Activated CD4-positive, CD25-positive, alpha-beta regulatory T cell treated with anti-CD3 and anti-CD28 coated beads, Interleukin-2, amount 50 U/mL, for 72 hours (primary cell): ENCODE measurements at places on chromosomes 7 and 10.

DNA sequence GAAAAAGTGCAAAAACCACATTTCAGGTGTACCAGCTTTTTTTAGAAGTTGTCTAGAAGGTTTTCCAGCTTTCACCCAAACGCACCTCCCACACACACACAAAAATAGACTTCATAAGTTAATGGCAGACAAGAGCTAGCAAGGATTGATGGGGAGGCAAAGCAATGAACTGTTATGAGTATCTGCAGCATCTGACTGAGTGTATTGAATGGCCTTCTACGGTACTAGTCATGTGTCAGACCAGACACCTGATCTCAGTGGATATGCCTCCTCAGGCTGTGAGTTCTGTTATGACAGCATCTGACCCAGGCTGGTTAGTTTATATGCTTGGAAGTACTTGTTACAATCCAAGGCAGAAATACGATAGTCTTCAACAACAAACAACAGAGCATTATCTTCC is 406.1 kb upstream of the AUTS2 start:
- no peak for DNase-seq

GRCh38 chr10:93062514-93063143 is 2.0 kb downstream of the CYP26C1 start:
- no peak for DNase-seq

- DNase-seq = peak; percentile 88
Measured at GRCh38 chr7:2241580-2242540, at the start of the genes MRM2 and NUDT1. Gene MRM2, minus strand, starts transcription at chr7:2242205. Its CDS starts 36 bp downstream, at chr7:2242169. Gene NUDT1, plus strand, starts transcription at chr7:2242226. Its CDS starts 2,349 bp downstream, at chr7:2244575.

GRCh38 chr7:155212301-155213015 is 85.2 kb upstream of the INSIG1 start:
- no peak for DNase-seq

GRCh38 chr7:107936312-107936711 is 45.3 kb downstream of the DLD start:
- DNase-seq = no peak

DNA sequence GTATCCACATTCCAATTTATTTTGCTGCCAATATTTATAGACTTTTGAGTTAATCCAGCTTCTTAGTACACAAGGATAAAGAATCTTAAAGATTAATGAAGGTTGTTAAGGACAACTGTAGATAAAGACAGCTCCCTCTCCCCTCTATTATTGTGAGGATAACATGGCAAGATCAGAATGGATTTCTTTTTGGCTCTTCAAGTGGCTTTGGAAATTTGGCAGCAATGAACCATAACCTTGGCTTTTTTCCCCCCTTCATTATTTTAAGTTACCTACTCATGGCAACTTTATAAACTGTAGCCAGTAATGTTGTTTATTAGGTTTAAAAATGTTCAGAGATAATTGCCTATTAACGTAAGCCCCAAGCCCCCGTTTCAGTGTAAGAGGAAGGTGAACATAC is 131.1 kb upstream of the SLC26A5 start:
- no peak for DNase-seq

DNA sequence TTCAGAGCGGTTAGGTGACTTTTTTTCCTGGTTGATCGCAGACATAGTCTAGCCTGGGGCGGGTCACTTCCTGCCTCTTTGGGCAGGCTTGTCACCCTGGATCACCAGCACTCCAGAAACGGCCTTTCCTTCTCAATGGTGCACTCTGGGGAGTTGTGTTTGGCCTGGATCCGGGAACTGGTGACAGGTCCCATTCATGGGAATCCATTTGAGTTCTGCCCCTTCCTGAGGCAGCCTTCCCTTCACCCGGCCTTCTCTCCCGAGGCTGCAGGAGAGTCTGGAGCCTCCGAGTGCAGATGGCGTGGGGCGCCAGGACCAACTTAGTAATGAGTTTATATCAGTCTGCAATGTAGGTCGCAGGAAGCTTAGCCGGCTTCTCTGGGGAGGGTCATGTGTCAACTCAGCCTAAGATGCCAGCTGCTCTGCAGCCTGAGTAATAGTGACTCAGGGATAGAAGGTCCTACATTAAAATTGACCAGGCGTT is 54.2 kb downstream of the TACR2 start:
- DNase-seq = no peak
